CD4-positive, alpha-beta T cell treated with Interleukin-1 beta for 1 hour (primary cell): ENCODE measurements at places on chromosomes 7 and 10.

- no peak for DNase-seq
These were observed 17.2 kb downstream of the PPP3CB start for GRCh38 chr10:73478636-73479035.

- DNase-seq: peak; percentile 63
These were observed 3.3 kb downstream of the AHR start for GRCh38 chr7:17301471-17302456.

DNA sequence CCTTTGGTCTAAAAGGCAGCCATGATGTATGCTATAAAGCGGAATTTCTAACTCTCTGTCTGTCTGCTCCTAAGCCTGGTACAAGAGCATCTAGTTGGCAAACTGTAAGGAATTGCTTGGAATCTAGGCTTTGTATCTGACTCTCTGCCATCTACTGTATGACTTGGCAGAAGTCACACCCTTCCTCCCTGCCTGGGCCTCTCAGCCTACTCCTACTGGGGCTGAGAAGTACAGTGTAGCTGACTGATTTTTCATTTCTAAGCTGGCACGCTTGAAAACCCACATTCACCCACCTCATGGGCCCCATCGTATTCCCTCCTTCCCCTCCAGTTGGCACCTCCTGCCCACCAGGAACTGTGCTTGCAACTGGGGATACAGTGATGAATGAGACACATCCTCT, 435.2 kb downstream of the PLXNA4 start:
- DNase-seq: no peak

DNA sequence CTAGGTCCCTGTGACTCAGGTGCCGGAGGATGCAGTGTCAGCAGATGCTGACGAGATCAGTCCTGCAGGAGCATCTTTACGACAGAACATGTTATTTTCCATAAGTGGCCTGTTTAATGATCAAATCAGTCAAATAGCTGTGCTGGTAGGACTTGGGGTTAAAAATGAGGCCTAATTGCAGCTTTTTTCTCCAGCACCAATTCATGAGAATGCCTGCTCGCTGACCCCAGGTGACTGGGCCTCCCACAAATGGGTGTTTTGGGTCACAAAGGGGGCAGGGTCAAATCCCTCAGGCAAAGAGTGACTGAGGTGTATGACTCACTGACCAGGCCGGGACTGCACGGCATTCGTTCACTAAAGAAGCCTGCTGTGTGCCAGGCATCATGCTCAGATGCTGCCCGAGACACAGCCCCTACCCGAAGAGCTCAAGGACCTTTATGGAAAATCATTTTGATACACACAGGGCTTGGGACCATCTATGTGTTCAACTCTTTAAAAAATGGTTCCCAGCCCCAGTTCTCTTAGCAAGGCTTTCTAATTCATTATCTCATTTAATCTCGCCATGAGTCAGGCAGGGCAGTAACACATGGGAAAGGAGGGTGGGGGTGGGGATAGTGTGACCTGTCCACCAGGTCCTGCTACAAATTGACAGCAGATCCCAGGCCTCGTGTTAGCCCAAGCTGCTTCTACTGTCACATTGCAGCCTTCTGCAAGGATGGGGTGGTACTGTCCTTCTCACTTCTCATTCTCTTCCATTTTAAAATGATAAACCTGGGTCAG, 21.1 kb downstream of the ZNF775 start:
- no peak for DNase-seq

GRCh38 chr10:82908751-82909150, 1033.8 kb downstream of the NRG3 start:
- no peak for DNase-seq
